NCI-H1436 treated with DMSO at 0.1 percent for 48 hours (cell line): ENCODE measurements at places on chromosomes 3 and 15.

DNA sequence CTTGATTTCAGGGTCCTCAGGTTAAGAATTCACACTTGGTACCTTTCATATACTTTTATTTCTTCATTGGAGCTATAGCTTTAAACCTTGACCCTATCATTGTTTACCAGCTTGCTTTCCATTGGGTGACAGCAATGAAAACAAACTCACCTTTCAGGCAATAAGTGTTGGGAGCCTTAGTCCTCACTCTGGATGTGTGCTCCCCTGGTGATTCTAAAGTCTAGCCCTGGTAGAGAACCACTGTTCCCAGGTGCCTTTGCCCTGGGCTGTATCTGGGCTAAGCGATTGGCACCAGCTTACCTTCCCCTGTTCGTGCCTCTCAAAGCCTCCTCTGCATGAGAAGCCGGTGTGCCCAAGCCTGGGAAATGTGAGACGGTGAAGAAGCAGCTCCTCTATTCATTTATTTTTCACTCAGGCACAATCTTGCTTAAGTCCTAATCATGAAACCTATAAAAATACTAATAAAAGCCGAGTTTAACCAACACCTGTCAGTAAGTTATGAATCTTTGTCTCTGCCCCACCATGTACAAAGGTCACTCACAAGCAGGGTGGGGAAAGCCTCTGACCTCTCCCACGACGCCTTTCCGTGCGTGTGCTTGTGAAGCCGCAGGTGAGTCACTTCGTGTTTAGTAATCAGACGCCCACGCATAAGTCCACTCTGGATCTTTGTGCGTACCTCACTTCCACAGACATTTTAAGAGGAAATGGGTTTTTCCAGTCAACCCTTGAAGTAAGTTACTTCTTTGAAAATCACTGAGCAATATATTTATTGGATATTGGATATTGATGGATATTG, 12.8 kb upstream of the ARRDC4 start:
- no peak for DNase-seq

GRCh38 chr3:141783632-141784031, 20.4 kb downstream of the GRK7 start:
- no peak for DNase-seq

GRCh38 chr3:191350396-191351090, 20.2 kb upstream of the UTS2B start:
- DNase-seq, result no peak

GRCh38 chr3:183537295-183537730, 18.2 kb downstream of the KLHL6 start:
- no peak for DNase-seq

- DNase-seq, result peak; percentile 65
Measured at GRCh38 chr3:172915911-172916514, 165.5 kb downstream of the ECT2 start.

GRCh38 chr3:129576514-129577352, 29.7 kb downstream of the PLXND1 start:
- peak; percentile 11 for DNase-seq

DNA sequence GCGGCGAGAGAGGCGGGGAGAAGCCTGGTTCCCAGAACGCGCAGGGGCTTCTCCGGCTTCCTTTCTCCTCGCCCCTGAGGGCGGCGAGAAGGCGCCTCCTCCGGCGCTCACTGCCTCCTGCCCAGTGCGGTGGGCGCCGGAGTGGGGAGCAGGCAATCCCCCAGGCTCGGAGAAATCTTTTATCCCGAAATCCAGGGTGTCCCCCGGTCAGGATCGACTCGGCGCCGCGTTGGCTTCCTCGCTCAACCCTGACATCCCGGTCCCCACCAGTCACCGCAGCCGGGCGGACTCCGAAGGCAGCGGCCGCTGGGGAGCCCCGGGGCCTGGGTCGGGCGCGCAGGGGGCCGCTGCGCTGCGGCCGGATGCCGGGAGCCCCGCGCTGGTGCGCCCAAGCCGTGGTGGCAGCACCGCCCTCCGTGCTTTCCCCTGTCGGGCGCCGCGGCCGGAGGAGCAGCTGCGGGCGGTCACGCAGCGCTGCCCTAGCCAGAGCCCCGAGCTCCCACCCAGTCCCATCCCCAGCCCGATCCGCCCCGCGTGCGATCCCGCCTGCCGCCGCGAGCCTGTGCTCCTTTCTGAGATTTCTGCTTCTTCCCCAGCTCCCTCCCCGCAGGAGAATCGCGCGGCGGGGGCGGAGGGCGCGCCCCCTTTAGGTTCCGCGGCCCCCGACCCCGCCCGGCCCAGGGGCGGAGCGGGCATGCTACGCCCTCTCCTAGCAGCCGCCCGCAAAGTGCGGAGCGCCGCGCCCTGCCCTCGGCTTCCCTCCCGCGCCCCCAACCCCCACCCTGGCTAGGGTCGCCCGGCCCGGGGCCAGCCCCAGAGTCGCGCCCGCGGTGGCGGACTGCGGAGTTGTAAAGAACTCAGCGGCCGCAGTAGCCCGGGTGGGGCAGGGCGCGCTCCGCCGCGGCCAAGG, 683 bp upstream of the CACNA2D3 start:
- DNase-seq, result no peak
